ENCODE measurements at places on chromosomes 16 and 17. TPM values are rescaled to one million over a fixed set of nuclear protein-coding genes. Genes with fewer than 3 reads are reported as not detected.

GRCh38 chr16:79612207-79612606 lies 11.7 kb upstream of the MAF start:
- no peak for DNase-seq

DNA sequence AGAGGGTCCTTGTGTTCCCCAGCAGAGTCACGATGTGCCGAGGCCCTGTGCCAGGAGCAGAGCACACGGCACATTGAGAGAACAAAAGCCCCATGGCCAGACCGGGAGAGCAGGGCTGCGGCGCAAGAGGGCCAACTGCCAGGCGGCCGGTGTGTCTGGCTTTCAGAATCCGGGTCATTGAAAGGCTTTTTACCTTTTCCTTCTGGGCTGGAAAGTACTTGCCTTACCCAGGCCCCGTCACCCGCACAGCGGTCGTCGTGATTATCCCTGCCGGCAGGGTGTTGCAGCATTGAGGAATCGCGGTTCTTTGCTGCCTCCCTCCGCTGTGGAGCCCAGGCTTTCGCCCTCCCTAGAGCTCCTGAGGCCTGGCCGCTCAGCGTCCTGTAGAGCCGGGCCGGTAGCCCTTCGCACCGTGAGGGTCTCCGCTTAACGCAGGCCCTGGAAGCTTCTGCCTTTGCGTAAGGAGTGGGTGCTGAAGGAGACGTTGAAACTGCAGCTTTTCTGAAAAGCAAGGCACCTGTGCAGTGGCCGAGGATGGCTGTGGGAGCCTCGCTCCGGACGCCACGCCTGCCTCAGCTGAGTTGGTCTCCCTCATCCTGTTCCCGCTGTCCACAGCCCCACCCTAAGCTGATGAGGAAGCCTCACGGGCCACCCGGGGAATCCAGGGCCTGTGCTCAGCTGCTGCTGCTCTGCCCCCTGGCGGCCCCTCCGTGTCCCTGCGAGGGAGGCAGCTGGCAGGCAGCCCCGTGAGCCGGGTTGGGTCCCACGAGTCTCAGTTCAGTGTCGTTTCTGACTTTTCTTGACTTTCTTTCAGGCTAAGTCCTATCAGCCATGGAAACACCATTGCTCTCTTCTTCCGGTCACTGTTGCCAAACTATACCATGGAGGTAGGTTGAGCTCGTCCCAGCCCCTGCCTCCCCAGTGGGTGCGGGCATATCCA lies 8.6 kb upstream of the MC1R start:
- DNase-seq: no peak

- no peak for DNase-seq
Observed at GRCh38 chr17:27216836-27217235, 77.1 kb upstream of the WSB1 start.

- DNase-seq: no peak
Observed at GRCh38 chr16:85514598-85515318, 98.4 kb upstream of the GSE1 start.

The DNASE1L2 gene
- 0.68 TPM for polyA plus RNA-seq

- no peak for DNase-seq
Observed at GRCh38 chr17:6528557-6528956, 27.8 kb downstream of the PITPNM3 start.

The CCNF gene
- 9.8 TPM for polyA plus RNA-seq

The TBC1D26 gene
- polyA plus RNA-seq: 0.33 TPM

The NOXO1 gene
- 0.60 TPM for polyA plus RNA-seq

DNA sequence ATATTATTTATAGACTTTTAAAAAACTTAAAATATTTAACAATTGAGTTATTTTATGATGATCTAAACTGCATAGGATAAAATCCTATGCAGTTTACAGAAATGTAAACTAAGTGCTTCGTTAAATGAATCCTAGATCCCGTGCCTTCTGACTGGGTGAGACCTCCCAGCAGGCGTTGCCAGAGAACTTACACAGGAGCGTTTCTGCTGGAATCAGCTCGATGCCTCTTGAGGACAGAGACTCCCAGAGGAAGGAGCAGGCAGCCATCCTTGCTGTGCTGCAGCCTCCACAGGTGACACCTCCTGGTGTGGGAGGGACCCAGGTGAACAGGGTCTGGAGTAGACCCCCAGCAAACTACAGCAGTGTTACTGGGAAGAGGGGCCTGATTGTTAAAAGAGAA lies 160.4 kb downstream of the WWOX start:
- DNase-seq: no peak

DNA sequence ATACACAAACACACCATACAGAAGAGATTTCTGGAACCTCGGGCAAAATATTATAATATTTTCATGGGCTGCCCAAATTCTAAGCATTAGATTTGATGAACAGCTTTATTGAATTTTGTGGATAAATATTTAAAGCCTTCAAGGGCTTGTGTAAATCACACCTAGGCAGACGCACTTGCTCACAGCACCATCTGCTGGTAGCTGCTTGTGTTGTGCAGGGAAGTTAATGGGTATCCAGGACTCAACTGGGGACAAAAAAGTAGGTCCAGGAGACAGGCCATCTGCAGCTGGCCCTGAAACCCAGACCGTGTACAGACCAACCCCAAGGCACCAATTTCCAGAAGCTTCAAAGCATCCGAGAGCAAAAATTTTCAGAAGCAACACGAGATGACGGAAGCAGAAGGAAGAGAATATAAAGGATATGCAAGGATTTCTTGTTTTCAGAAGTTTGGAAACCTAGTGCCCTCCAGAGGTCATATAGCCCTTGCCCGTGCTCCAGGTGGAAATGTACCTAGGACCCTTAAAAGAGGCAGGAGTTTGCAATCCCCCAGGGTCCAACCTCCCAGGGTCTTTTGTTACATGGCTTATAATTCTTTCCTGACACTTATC lies 140.0 kb downstream of the CHD9NB start:
- peak; percentile 39 for DNase-seq

The MPV17L gene
- 8.8 TPM for polyA plus RNA-seq

DNA sequence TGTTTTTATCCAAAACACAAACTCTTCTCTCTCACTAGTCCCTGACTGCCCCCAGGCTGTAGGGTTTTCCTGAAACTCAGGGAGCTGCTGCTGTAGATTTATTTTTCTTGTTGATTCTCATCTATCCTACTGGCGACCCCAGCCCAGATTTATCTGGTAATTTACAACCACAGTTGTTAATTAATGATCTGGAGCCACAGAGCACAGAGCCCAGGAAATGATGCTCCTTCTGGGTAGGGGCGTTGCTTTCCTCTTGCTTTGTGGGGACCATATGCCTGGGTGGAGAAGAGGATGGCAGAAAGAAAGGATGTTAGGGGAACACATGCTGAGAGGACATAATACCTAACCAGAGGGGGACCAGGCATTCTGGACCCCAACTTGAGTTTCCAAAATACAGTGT lies 7.4 kb upstream of the ETV4 start:
- DNase-seq: no peak

GRCh38 chr16:14364386-14365199 lies 265.5 kb downstream of the PARN start:
- DNase-seq: peak; percentile 29

The KRTAP4-3 gene
- not detected for polyA plus RNA-seq

Measured in right renal cortex interstitium (tissue), 3 donors.